Osteocyte (in vitro differentiated cells): ENCODE measurements at places on chromosomes 3 and 15.

- peak; percentile 63 for DNase-seq
These were observed 178.1 kb downstream of the OPA1 start for GRCh38 chr3:193771011-193771652.

GRCh38 chr15:66080717-66081398 is 172.7 kb downstream of the MEGF11 start:
- DNase-seq, result peak; percentile 90

DNA sequence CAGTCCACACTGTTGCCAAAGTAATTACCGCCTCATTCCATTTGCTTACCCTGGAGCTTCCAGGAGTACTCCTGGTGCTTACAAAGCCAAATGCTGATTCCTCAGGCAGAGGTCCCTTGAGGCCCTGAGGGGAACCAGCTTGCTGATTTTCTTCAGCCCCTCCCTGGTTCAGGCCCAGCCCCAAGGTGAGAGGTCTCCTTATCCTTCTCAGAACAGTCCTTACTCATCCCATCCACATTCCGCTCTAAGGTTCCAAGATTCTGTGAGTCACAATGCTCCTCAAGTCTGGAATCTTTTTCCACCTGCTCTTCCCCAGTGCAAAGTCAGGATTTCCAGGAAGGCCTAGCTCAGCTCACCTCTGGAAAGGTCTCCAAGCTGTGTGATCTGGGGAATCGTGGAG is 1.8 kb upstream of the ATP10A start:
- DNase-seq, result no peak

DNA sequence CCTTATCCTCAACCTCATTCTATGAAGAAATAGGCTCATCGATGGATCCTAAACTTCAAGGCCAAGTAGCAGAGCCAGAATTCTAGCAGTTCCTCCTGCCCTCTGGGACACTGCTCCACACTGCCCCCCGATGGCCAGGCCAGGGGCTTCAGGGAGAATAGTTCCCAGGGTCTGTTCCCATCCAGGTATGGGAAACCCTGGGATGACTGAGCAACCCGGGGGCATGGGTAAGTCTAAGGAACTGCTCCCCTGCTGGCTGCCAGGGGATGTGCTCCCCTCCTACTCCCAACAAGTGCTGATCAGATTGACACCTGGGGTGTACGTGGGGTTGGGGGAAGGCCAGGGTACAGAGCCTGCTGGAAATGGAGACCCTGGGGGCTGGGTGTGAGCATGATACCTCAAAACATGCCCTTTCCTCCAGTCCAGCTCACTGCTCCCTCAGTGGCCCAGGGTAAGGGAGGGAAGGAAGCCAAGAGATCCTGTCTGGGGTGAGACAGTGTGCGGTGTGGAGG is 7.6 kb downstream of the ULK3 start:
- no peak for DNase-seq

GRCh38 chr3:194009892-194010533 is 125.9 kb upstream of the HES1 start:
- no peak for DNase-seq

GRCh38 chr3:177646749-177647148 is 449.5 kb upstream of the TBL1XR1 start:
- no peak for DNase-seq

- DNase-seq, result no peak
These were observed 10.0 kb upstream of the ARL8B start for GRCh38 chr3:5112043-5112442.

DNA sequence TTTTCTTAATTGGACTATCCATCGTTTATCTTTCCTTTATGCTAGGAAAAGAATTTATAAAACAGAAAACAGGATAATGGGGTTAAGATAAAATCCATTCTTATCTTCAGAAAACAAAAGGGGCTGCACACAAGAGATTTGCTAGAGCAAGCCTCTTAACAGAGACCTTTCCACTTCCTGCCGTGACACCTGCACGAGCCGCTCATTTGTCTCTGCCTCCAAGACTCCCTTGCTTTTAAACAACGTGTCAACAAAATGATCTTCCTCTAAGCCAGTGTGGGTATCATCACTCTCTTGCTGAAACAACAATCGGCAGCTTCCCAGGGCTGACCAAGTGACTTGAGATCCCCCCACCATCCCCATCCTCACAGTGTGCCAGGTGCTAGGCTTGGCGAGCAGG is 33.1 kb downstream of the GABRB3 start:
- DNase-seq, result no peak

GRCh38 chr15:80816936-80817335 is 37.8 kb downstream of the CEMIP start:
- no peak for DNase-seq

- peak; percentile 74 for DNase-seq
These were observed 13.3 kb downstream of the ITGA11 start for GRCh38 chr15:68418611-68419161.

DNA sequence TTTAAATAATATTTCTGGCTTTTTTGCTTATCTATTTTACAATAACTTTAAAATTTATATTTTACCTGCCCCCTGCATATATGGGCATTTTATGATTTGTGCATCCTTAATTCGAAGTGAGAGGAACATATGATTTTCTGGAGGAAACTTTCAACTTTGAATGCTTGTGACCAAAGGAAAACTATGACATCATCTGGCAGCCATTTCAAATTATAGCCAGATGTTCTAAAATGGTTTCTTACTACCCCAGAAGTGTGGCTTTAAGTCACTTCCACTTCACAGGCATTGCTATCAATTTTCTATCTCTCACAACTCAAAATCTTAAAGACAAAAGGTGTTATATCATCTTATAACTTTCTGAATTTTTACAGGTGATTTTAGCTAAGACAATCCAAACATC is 508.8 kb downstream of the RBMS3 start:
- DNase-seq, result no peak

GRCh38 chr3:117565777-117566176 is 856.2 kb downstream of the TUSC7 start:
- no peak for DNase-seq

- no peak for DNase-seq
These were observed 69.4 kb downstream of the SLCO3A1 start for GRCh38 chr15:91922646-91923547.

- no peak for DNase-seq
These were observed 3.4 kb downstream of the CLDND1 start for GRCh38 chr3:98519351-98519750.

DNA sequence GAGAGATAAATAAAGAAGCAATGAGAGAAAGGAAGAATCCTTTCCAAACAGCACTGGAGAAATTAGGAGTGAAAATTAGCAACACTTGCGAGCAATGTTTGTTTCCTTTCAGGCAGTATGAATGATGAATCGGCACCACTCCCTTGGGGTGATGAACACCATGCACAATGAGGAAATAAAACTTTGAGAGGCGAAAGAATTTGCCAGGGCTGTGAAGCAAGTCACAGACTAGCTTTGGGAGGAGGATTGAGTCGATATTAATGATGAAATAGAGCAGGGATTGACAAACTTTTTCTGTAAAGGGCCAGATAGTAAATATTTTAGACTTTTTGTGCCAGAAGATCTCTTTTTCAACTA is 237.7 kb downstream of the AGBL1 start:
- no peak for DNase-seq

DNA sequence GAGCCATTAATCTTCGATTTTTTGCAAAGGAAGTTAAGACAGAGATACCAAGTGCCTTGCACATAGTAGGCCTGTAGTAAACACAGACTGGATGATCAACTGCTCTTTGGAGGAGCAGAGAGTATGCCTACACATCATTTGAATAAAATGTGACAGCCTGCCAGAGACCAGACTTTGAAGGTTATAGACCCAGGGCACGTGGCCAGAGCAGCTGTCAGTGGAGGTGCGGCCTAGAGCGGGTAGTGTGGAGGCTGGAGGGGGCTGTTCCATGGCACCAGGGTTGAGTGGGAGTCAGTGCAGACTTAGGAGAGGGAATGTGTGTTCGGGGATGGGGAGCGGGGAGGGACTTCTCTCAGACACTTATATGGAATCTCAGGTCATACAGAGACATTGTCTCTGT is 80.8 kb downstream of the SMAD3 start:
- no peak for DNase-seq

DNA sequence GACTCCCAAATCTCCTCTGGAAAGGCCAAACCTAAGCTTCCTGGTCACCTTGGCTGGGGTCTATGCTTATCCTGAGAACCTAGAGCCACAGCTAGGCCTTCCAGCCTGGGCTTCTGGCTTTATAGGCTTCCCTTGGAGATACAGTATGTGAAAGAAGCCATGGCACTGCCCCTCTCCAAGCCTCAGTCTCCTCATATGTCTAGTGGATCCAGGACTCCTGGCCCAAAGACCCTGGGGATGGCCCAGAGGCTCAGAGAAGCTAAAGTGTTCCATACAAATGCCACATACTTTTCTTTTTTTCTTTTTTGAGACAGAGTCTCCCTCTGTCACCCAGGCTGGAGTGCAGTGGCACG is 8.6 kb downstream of the ACAA1 start:
- peak; percentile 38 for DNase-seq

GRCh38 chr15:36658312-36658711 is 78.9 kb downstream of the CDIN1 start:
- no peak for DNase-seq

DNA sequence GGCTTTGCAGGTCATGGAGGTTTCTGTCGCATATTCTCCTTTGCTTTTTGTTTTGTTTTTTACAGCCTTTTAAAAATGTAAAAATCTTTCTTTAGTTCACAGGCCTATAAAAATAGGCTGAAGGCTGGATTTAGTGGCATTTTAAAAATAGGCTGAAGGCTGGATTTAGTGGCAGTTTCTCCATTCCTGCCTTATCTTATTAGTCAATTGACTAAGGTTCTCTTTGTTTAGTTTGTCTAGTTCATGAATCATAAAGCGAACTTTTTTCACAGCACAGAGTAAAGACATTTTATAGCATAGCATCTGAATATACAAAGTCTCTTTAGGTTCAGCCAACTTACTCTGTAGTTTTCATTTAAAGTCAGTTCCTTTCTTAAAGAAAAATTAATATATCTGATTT is 31.4 kb downstream of the AP4E1 start:
- DNase-seq, result no peak

- peak; percentile 90 for DNase-seq
These were observed 207.1 kb downstream of the TBC1D2B start for GRCh38 chr15:77870195-77871065.

GRCh38 chr15:73826711-73827251 is 46.6 kb upstream of the TBC1D21 start:
- DNase-seq, result no peak

GRCh38 chr15:78716651-78717050 is 75.6 kb upstream of the CHRNB4 start:
- no peak for DNase-seq

- no peak for DNase-seq
These were observed 151.6 kb upstream of the MEF2A start for GRCh38 chr15:99413955-99414754.

DNA sequence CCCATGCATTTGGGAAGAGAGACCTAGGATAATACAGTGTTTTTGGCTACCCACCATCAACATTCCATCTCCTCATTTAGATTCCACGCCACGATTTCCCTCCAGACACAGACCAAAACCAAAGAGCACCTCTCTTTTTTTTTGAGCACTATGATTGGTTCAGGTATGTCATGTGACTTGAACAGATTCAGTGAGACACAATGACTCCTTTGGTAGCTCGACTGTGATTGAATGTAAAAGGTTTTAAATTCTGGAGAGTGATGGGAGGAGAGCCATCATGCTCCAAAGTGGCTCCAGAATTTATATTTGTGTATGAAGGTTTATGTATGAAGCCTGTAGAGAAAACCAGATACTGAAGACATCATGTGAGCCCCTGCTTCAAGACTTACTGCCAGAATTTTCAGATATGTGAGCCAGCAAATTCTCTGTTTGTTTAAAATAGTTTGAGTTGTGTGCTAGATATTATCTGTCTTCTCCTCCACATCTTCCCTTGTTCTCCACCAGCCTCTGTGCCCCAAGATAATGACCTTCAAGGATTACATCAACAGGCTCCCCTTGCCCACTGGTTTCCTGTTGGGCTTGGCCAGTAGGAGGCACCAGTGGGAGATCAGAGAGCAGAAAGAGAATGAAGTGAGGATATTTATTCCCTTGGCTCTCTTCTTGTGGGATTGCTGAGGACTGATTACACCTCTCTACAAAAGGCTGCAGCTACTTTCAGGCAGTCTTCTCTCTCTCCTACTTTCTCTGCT is 12.5 kb downstream of the MYD88 start:
- DNase-seq, result no peak

DNA sequence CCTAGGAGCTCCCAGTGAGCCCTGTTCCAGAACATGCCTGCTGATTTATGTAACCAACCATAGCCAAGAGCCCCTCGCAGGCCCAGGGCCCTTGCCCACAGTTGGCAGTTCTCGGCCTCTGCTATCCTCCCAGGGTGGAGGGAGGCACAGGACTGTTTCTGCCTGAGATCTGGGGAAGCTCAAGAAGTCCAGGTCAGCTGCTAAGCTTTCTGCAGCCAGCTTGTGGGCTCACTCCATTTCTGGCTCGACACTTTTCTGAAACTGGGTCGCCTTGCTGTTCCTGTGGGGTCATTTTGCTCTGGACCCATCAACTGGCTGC is 72.5 kb upstream of the HERC1 start:
- DNase-seq, result no peak

- DNase-seq, result no peak
These were observed 340.3 kb upstream of the CTDSPL start for GRCh38 chr3:37521429-37521828.

DNA sequence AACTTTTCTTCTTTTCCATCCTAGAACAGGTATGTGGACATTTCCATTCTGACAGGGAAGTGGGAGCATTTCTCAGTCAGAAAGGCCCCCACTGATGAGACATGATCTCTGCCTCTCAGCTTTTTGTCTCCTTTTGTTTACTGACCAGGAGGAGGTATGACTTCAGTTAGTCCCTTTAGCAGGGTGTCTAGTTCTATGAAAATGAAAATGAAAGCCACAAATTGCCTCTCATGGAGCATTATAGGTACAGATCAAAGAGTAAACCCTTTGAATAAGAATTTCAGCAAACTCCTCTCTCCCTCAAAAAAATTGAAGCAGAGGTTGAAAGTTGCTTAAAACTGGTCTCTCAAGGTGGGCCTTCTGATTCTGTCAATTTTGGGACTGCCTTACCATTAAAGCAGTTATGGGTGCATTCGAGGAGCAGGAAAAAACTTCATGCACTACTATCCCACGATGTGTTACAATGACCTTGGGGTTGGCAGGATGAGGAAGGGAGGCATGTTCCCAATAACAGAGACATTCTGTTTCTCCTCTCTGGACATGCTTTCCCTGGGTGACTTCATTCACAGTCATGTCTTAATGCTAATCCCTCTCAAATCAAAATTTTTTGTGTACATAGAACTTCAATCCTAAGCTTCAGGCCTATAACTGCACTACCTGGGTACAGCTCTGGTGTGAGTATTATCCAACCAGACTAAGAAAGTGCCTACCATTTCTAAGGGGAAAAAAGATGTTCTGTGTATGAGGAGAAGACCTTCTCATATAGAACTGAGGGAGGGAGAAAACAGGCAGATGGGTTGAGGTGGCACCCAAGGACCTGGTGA is 50.6 kb upstream of the TBC1D23 start:
- DNase-seq, result no peak

GRCh38 chr3:11290743-11291680 is 18.8 kb downstream of the ATG7 start:
- DNase-seq, result no peak
